ENCODE measurements at places on chromosomes 7 and 10.
A peak's percentile ranks its signal among the peaks of the same experiment; 100 is the strongest.

DNA sequence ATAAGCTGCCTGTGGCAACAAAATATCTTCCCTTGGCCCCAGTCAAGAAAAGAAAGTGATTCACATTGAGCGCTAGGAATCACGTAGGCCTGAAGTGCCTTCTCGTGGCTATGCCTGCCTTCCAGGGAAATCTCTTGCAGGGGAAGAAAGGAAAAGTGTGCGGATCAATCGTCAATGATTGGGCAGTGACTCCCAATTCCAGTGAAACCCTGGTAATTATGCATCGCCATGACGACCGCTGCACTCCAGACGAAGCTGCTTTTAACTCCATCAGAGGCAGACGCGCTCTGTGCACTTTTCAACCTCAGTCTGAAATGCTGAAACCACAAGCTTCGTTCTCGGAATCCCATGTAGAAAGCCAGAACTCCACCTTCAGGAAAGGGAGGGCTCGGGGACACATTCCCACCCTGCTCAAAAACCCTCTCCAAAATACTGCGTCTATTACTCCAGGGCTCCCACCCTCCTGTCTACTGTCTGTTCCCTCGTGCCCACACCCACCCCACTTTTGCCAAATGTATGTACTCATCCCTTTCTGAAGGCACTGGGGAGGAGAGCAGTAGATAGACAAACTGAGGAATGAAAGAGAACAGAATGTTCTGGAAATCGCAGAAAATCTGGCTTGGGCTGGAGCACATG is 24.2 kb upstream of the PRKAG2 start:
- no peak for DNase-seq

DNA sequence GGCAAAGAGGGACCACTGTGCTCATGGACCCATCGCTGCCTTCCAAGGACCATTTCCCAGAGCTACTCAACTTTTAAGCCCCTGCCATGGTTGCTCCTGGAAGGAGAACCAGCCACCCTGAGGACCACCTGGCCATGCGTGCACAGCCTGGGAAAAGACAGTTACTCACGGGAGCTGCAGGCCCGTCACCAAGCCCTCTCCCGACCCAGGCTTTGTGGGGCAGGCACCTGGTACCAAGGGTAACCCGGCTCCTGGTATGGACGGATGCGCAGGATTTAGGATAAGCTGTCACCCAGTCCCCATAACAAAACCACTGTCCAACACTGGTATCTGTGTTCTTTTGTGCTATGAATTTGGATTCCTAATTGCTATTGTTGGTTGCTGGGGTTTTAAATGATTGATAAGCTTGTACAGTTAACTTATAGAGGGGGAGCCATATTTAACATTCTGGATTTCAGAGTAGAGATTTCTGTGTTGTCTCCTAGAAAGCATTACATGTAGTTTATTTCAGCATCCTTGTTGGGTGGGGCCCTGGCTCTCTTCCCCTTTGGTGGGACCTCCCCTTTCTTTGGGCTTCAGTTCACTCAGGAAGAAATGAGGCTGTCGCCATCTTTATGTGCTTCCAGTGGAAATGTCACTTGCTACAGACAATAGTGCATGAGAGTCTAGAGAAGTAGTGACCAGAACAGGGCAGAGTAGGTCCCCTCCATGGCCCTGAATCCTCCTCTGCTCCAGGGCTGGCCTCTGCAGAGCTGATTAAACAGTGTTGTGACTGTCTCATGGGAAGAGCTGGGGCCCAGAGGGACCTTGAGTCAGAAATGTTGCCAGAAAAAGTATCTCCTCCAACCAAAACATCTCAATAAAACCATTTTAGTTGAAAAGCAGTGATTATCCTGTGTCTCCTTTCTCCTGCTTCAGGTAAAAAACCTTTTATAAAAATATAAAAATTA is 19.4 kb downstream of the LAT2 start:
- no peak for DNase-seq

- DNase-seq = no peak
These were observed 46.3 kb downstream of the VPS41 start for GRCh38 chr7:38862666-38863065.

- no peak for DNase-seq
These were observed 834 bp downstream of the TAC1 start for GRCh38 chr7:97732565-97733275.

DNA sequence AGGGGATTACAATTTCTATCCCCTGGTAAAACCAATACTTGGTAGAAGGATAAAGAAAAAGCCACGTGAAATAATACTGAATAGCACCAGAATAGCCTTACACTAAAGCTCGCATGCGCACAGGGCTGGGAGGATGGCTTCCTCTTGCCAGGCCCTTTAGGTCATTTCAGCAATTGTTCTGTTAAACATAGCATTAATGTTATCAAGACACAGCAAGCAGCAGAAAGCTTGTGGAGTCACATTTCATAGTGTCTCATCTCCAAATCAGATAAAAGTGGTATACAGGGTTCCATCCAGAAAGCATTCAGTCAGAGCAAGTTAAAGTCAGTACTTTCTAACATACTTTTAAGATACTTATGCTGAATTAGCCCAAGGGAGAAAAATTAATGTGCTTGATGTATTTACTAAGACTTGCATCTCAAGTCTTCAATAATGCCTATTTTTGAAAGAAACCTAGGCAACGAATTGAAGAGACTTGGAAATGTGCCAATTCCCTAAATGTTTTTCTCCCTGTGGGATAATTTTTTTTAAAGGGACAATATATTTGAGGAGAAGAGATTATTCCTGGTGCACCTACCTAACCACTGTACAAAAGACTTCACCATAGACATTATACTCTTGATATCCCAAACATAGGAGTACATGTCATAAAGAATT is 14.3 kb upstream of the NPM3 start:
- no peak for DNase-seq

- peak; percentile 38 for DNase-seq
These were observed 17.6 kb downstream of the SLC35B4 start for GRCh38 chr7:134298902-134299683.

- no peak for DNase-seq
These were observed 121.2 kb downstream of the MTERF1 start for GRCh38 chr7:91759205-91759863.

DNA sequence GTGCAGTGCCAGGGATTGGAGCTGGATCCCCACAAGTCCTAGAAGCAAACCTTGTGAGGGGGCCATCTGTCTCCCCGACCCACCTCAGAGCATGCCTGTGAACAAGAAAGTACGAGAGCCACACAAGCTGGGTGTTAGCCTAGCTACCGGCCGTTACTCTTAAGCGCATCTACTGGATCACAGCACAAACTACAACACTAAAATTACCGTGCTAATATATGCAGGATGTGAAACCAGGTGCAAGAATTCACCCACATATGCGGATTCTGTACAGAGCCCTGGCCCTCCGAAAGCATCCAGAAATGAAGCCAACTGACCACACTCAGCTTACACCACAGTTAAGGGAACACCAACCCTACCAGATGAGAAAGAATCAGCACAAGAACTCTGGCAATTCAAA is 16.0 kb upstream of the PRSS1 start:
- DNase-seq = no peak

DNA sequence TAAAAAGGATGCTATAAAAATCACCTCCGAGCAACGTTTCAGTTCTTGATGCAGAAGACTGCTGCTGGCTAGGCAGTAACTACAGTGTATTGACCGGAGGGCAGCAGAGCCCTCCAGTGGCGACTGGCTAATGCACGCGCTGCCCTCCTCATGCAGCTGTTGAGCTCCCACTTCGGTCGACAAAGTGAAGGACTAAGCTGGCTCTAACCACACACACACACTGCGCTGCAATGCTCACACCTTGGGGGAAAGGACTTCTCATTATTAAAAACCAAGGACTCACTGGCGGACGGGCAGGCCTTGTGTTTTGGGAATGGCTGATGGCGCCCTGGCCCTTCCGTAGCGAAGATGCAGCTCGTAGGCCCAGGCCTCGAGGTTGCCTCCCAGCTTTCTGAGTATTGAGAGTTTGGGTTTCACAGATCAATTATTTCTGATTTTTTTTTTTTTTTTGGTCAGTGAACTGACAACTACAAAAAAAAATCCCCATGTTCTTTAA is 120.9 kb upstream of the DIP2C start:
- DNase-seq = no peak

DNA sequence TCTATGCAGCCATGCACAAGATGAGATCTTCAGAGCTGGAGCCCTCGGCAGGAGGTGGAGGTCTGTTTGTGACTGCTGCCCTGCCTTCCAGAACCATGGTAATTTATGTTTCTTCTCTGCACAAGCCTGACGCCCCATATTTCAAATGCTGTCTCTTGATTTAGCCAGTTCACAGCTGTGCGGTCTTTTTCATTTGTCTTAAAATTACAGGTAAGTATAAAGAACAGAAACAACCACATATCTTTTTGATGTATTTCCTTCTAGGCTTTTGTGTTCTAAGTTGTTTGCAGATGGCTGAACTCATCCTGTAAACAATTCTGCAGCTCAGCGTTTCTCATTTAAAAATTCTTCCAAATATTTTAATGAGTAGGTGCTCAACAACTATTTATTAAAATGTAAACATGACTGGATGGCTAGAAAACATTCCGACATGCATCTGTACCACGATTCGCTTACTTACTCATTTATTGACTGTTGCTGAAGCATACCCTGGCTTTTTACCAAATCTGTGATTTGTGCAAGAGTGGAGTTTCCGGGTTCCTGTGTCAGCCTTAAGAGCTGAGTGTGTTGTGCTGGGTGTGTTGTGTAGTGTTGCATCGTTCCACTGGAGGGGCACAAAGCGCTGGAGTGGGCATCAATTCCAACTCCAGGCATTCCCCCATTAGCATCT is 58.9 kb downstream of the PIP4K2A start:
- no peak for DNase-seq

DNA sequence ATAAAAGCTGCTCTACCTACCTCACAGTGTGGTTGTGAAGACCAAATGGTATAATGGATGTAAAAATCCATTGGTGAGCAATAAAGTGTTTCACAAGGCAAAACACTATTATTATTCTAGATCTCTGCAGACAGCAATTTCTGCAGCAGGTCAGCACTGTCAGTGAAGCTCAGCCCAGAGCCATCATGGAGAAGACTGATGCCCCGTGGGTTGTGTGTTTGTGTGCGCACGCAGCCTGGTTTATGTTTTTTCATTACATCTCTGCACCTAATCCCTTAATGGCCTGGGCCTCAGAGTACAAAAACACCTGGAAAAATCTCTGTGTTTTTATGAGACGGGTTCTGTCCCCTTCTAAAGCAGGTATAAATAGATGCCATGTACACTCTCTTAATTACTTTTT is 64.2 kb downstream of the PARP12 start:
- no peak for DNase-seq

- no peak for DNase-seq
These were observed 78.7 kb downstream of the DNAJB6 start for GRCh38 chr7:157415486-157415885.

DNA sequence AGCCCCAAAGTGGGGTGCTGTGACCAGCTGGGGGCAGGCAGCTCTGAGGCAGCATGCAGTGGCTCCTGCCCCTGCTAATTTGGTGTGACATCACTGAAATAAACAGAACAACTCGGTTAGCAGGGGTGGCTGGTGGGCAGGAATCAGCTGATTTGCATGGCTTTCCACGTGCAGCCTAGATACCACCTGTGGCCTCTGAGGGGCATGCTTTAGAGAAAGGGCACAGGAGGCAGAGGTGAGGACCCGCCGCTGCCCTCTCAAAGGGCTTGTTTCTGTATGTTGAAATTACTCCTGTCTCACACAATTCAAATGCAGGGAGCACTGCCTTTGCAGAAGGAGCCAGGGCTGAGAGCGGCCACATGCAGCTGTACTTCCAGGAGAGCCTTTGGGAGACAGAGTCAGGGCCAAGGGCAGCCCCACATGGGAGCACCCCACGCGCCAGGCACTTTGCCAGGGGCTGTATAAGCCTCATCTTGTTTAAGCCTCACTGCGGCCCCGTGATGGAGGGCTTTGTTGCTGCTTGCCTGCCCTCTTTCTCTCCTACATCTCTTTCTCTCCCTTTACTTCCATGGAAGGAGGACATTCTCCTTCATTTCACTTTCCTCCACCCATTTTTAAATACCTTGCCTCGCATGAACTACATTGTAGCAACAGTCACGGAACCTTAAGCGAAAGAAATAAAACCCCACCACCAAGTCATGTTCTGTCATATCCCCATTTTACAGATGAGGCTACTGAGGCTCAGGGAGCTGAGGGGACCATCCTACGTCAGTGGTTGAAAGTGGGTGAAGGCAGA is 137.7 kb downstream of the ZMIZ1 start:
- no peak for DNase-seq

DNA sequence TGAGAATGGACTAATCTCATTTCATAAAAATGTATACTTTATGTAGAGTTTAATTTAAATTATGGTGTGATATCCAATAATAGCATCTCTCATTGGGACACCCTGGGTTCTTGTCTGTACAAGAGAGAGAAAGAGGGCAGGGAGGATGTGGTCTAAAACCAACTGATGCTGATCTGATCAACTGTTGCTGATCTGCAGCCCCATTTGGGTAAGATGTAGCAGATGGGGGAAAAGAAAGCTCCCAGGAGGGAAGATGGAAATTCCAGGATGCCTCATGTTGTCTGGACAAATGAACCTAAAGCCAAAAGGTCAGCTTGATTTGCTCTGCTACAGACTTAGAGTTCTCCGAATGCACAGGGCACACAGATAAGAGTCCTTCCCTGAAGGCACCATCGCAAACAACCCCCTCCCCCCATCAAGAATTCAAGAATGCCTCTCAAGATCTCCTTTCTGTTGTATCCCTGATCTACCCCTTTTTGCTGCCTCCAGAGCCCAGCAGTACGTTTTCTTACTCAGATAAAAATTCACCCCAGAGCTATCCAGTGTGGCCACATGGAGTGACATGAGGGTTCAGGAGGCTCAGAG is 171.4 kb upstream of the INHBA start:
- no peak for DNase-seq

GRCh38 chr10:120643351-120643750 is 186.3 kb downstream of the PLPP4 start:
- DNase-seq = no peak

GRCh38 chr7:1971946-1972654 is 260.6 kb downstream of the MAD1L1 start:
- DNase-seq = no peak

- DNase-seq = no peak
These were observed 21.5 kb downstream of the TEX36 start for GRCh38 chr10:125661431-125661940.

DNA sequence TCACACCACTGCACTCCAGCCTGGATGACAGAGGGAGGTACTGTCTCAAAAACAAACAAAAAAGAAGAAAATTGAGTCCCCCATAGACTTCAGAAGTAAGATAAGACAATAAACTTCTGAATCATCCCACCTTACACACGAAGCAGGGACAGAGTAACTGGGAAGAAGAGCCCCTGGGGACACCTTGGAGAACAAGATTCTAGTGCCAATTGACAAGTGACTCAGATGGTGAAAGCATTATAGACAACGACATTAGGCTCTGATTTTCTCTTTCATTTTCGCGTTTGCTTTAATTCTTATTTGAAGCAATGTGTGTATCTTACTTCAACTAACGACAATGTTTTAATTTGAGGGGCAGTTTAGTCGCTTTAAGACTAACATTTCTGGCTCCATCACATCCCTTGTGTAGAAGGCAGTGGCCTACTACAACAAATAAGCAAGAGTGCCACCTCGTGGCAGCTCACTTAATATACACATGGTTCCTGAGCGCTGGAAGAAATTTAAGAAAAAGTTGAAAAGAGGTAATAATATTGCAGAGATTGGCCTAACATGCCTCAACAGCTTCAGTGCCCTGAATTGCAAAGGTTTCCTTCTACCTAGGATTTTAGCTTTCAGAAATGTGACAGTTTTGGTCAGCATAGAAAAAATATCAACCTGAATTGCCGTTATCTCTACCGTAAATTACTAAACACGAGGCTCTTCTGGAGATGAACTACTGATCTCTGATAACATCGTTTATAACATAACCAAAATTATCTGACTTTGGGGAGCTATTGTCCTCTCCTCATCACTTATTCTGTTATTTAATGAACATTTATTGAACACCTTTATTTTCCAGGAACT is 36.7 kb downstream of the ASNS start:
- DNase-seq = peak; percentile 17

GRCh38 chr7:147436718-147437117 is 1153.8 kb upstream of the C7orf33 start:
- no peak for DNase-seq
